GM03348 (cell line): ENCODE measurements at places on chromosomes 6 and 20.
A peak's percentile ranks its signal among the peaks of the same experiment; 100 is the strongest.

DNA sequence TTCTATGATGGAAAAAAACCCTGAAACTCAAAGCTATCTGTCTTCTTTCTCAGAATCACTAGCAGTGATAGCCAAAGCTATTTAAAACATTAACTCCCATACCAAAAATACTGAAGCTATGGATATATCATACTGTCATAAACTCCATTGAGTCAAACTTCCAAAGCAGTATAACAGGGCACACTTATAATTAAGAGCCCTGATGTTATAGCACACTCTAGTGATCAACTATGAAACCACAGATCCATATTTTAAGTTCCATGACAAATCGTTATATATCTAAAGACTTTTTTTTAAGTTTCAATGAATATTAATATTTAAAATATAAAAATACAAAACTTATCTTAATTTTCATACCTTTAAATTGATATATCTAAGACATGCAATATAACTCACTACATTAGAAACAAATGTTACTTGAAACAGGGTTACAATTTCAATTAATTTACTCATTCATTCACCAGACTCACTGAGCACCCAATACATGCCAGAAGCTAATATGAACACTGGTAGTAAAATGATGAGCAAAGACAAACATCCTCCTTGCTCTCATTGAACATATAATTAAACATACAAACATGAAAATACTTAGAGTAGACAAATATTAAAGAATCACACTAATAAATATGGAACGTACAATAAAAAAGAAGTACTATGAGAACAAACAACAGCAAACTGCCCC lies 69.3 kb downstream of the IBTK start:
- DNase-seq: peak; percentile 50

DNA sequence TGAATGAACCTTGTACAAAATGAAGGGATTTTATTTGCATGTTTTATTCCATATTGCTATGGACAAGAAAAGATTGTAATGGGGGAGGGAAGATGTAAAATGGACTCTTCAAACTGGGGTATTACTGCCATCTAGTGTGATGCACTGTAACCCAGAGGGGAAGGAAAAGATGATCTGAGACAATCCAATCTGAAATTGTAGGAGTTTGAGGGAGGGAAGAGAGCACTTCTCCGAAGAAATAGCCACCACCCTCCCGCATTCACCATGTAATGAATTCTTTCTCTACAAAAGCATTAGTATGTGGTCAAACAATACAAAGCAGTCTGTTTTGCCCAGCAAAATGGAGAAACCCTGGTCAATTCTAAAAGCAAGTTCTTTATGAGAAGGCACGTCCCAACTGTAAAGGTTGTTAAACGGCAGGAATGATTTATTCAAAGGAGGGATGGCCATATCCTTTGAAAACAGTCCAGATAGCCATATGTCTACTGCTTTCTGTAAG lies 679.5 kb upstream of the NRSN1 start:
- DNase-seq: peak; percentile 64

- DNase-seq: no peak
These were observed 28.1 kb downstream of the RIOK1 start for GRCh38 chr6:7417684-7418083.

DNA sequence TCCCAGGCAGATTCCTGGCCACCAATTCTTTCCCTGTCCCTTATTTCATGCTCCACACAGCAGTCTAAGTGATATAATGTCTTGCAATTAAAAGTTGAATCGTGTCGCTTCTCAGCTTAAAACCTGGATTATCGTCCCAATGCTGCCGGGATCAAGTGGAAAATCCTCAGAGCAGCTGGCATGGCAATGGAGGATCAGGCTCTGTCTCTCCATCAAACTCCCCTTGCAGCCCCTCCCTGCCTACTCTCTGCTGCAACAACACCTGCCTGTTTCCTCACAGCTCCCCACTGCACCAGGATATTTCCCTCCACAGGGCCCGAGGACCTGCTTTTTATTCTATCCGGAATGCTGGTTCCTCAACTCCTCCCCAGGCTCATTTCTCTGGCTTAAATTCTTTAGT lies 277.1 kb downstream of the SYNE1 start:
- no peak for DNase-seq

DNA sequence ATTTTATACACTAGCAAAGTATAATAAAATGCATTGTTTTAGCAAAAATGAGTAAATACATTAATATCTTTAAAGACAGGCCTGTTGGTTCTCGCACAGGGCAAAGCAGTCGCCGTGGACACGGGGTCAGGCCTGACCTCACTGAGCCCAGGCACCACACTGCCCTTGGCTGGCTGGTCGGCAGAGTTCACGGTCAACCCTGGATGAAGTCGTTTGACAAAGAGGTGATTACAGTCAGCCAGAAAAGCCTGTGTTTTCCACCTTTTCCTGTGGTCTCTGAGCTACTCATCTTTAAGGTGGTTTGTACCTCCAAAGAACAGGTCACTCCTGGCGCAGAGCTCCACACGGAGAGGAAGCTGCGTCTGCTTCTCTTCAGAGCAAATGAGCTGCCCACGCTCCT lies 191.5 kb downstream of the DLL1 start:
- DNase-seq: no peak

GRCh38 chr6:5763871-5764270 lies 242.9 kb downstream of the NRN1 start:
- DNase-seq: no peak

DNA sequence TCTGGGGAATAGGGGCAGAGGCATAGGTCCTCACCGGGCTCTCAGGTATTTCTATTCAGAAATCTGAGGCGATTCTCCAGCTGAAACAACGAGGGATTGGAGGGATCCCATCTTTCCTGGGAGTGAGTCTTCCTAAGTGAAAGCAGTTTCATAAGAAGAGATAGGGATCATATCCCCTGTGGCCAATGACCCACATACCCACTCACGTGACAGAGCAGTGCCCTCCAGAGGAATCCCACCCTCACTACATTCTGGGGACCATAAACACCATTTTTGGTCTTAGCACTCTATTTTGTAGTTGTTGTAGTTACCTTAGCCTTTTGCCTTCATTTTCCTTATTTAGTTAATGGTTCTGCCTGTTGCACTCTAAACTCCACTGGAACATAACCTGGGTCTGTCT lies 121.1 kb downstream of the GPR63 start:
- DNase-seq: no peak

- no peak for DNase-seq
These were observed 10.7 kb upstream of the LAMP5 start for GRCh38 chr20:9503526-9504245.

GRCh38 chr6:55496201-55496600 lies 82.8 kb downstream of the HMGCLL1 start:
- no peak for DNase-seq

GRCh38 chr20:18977441-18977840 lies 163.9 kb downstream of the SCP2D1 start:
- no peak for DNase-seq

DNA sequence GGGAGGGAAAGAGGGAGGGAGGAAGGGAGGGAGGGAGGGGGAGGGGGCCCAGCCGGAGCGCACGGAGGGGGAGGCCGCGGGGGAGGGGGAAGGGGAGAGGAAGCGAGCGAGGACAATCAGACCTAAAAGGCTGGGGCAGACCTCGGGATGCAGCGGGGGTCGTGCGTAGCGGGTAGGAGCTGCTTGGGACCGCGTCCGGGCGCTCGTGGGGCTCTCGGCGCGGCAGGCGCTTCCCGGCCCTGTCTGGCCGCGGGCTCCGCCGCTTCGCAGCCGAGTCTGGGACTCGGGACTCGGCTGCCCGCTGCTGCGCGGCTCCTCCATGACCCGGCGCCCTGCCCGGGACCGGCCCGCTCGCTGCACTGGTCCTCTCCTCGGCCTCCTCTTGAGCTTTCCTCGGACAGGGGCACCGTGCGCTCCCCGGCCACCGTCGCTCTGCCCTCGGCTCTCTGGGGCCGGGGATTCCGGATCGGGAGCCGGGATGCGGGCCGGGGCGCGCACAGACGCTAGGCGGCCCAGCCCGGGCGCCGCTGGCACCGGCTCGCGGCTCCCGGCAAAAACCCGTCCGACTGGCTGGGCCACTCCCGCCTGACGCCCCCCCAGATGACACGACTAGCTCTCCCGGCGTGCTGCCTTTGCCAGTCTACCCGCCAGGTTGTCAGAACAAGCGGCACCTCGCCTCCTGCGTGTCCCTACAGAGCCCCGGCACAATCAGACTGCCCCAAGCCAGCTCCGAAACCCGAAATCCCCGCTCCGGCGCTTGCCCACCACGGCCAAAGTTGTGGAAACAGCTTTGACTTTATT lies 2.2 kb downstream of the TFAP2A start:
- peak; percentile 62 for DNase-seq

GRCh38 chr20:1806456-1806855 lies 88.8 kb upstream of the SIRPA start:
- DNase-seq: no peak

DNA sequence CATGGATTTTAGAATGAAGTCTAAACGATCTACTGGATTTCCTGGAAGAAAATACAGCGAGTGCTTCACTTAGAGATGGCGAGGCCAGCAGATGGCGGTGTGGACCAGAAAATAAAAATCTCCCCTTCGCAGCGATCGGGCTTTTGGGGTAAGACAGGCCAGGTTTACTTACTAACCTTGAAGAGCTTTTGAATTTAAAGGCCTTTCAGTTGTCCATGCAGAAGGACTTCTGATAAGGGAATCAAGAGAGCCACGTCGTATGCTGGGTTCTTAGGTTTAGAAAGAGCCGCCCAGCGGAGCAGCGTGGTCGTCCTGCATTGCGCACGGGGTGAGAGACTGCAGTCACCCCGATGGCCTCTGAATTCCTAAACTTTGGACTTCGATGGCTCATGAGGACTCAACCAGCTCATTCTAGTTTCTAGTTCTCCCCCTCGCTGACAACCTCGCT lies 125.2 kb upstream of the RALGAPA2 start:
- DNase-seq: peak; percentile 82

- DNase-seq: no peak
These were observed 129.7 kb upstream of the AHI1 start for GRCh38 chr6:135627092-135627715.

DNA sequence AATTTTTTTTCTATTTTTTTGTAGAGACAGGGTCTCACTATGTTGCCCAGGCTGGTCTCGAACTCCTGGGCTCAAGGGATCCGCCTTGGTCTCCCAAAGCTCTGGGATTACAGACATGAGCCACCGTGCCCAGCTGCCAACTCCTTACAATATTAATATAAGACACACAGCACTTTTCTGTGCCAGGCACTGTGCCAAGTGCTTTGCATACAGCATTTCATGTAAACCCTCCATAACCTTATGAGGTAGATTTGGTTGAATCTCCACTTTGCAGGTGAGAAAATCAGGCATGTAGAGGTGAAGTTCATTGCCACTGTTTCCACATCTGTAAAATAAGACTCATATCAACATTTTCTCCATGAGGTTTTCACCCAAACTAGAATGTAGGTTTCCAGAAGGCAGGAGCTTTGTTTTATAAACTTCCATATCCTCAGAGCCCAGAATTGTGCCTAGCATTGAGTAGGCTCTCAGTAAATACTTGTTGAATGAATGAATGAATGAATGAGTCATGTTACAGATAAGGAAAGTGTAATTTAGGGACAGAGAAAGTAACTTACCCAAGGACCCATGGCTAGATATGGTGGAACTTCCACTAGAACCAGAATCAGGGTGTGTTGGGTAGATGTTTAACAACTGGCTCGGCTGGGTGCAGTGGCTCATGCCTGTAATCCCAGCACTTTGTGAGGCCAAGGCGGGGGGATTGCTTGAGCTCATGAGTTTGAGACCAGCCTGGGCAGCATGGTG lies 3.0 kb upstream of the CTNNBL1 start:
- no peak for DNase-seq

GRCh38 chr6:45970326-45970725 lies 45.3 kb downstream of the CLIC5 start:
- no peak for DNase-seq

- no peak for DNase-seq
These were observed 80.3 kb downstream of the DTNBP1 start for GRCh38 chr6:15582499-15582898.

- peak; percentile 61 for DNase-seq
These were observed 9.1 kb downstream of the GRIK2 start for GRCh38 chr6:101402622-101403031.

DNA sequence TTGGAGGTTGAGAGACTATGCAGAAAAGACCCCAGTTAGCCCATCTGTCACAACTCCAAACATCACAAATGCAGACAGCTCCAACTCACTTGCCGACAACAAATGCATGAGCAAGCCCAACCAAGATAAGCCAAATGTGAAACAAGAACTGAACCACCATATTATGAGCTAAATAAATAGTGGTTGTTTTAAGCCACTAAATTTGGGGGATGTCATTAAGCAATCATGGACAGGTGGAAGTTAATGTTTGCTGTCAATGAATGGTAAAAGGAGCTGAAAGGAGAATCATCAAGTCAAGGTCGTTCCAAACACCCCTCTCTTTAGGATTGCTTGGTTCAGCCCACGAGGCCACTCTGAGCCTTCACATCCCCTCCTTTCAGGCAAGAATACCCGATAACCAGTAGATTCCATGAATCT lies 71.2 kb upstream of the PLCB4 start:
- no peak for DNase-seq

GRCh38 chr6:133040094-133040802 lies 200.9 kb upstream of the EYA4 start:
- peak; percentile 12 for DNase-seq

- DNase-seq: peak; percentile 94
These were observed 435 bp downstream of the DLK2 start for GRCh38 chr6:43454696-43455530.

DNA sequence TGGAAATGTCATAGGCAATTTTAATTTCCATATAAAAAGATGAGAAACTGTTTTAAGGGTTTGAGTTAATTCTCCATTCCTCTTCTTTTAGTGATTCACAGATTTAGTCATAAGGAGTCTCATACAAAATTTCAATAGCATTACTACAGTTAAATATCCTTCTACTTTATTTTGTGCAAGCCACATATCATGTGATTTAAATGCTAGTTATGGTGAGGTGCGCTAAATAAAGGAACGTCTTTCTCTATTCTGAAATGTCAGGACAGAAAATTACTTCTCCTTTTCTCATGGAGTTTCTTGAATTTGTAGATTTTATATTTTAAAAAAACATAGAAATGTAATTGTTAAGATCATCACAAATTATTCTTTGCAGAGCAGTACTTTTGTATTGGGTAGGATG lies 50.0 kb upstream of the SUPT3H start:
- no peak for DNase-seq

- DNase-seq: no peak
These were observed 31.8 kb downstream of the MDN1 start for GRCh38 chr6:89787660-89788328.

GRCh38 chr20:51500311-51500710 lies 42.2 kb downstream of the NFATC2 start:
- DNase-seq: no peak
